ENCODE measurements at places on chromosomes 2 and 18.

DNA sequence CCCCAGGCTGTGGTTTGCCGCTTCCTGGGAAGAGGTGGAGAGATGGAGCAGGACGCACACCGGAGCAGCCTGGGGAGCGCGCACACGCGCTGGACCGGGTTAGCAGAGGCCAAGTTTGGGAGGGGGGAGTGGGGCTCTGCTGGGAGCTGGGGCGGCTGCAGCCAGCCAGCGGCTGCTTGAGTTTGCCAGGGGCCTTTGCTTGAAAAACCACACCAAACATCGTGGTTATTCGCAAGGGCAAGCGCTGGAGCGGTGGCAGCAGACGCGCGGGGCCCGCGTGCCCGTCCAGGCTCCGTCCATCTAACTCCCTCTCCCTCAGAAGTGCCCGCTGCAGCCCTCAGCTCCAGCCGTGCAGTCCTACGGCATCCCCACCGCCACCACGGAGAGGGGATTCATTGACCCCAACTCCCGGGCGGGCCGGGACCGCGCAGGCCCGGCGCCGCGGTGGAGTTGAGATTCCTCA is 4.6 kb downstream of the PTGR3 start:
- DNase-seq: no peak

- no peak for DNase-seq
Observed at GRCh38 chr2:105261061-105261460, 19.5 kb downstream of the GPR45 start.

DNA sequence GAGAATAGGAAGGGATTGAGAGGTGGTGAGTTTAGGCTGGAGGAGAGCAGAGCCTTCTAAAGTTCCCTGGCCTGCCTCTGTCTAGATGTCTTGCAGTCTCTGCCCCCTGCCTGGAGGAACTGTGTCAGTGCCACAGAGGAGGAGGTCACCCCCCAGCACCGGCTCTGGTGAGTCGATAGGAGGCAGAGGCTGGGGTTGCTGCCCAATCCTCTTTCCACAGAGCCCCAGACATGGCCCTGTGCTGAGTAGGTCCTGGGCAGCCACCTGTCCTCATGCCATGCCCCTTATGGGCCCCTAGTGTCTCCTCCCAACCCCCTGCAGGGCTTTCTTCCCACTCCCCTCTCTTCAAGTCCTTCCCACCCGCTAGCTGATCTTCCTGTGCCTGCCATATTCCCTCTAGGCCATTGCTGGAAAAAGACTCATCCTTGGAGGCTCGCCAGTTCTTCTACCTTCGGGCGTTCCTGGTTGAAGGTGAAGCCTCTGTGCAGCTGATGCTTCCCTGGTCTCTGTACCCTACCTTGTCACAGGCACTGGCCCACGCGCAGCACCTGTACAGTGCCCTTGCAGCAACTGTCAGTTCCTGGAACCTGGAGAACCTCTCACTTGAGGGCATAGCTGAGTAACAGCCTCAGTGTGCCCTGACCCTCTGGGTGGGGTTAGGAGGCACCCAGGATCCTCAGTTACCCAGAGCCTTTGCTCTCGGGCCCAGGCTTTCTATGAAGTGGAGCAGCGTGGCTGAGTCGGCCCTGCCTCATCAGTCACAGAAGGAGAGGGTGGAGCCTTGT is 13.2 kb upstream of the SLC4A3 start:
- no peak for DNase-seq

GRCh38 chr2:140975237-140975636 is 1155.6 kb downstream of the LRP1B start:
- no peak for DNase-seq

- no peak for DNase-seq
Observed at GRCh38 chr2:224248944-224249371, 152.9 kb downstream of the FAM124B start.

DNA sequence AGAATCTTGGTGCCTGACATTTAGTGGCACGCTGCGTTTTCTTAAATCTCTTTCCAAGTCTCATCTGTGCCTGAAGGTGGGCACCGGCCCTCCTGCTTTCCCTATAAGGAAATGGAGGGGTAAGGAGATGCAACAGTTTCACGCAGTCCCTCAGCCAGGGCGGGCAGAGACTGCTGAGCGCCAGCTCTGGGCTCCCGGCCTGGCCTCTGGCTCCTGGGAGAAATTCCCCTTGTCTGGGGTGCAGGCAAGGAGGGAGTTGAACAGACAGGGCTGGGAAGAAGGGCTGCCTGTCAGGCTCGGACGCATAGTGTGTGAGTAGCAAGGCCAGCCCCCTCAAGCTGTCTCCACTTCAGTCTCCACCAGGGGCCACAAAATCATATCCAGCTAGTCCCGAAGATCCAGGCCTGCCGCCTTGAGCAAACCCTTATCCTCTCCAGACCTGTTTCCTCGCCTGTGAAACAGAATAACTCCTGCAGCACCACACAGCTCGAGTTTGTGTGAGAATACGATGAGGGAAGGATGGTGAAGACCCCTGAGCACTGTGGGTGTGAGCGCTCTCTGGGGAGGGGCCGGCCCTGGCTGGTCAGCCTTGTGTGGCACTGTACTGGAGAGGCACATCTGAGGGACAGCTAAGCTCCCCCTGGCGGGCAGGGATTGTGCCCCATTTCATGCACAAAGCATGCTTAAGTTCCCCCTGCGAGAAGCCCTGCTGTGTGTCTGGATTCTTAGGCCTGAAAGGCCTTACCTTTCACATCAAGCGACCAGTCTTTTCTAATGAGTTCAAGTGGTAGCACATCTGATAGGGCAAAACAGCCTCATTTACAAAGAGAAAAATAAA is 33.8 kb downstream of the SDC1 start:
- DNase-seq: no peak

DNA sequence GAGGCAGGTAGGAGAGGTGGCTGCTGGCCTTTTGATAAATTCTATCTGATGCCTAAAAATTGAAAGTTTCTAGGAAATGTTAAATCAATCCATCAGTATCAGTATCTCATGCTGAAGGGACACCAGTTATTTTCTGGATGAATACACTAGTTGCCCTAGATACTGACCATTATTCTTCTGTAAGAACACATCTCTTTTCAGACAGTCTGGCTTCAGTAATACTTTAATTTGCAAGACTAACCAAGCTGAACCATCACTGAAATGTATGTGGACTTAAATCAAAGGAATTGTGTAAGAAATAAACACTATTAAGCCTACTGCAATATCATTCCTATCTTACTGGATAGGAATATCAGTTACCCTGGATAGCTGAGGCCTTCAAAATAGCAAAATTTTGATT is 1546.3 kb downstream of the LRP1B start:
- no peak for DNase-seq

GRCh38 chr18:46167971-46168370 is 63.8 kb downstream of the HAUS1 start:
- DNase-seq: no peak

GRCh38 chr18:10928011-10928771 is 221.2 kb downstream of the PIEZO2 start:
- DNase-seq: peak; percentile 51

GRCh38 chr2:26290001-26290400 is 45.3 kb downstream of the HADHB start:
- no peak for DNase-seq

GRCh38 chr2:68391869-68392268 is 26.8 kb downstream of the PLEK start:
- no peak for DNase-seq

GRCh38 chr2:9078405-9078804 is 74.9 kb upstream of the MBOAT2 start:
- no peak for DNase-seq

DNA sequence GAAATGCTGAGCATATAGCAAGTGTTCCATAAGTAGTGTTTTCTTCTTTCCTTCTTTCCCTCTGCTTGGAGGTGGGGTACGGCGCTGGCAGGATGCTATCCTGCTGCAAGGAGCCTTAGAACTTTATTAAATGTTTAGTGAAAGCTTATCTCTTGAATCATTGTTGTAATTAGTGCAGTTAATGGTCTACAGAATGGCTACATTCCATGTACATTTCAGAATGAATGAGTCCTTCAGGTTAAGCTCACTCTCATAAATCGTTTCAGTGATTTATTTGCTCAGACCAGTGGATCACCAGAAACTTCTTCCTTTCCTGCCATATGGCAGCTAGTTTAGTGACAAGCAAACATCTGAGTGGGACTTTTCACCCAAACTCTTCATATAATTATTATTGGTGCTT is 3.3 kb upstream of the YWHAQ start:
- DNase-seq: no peak

DNA sequence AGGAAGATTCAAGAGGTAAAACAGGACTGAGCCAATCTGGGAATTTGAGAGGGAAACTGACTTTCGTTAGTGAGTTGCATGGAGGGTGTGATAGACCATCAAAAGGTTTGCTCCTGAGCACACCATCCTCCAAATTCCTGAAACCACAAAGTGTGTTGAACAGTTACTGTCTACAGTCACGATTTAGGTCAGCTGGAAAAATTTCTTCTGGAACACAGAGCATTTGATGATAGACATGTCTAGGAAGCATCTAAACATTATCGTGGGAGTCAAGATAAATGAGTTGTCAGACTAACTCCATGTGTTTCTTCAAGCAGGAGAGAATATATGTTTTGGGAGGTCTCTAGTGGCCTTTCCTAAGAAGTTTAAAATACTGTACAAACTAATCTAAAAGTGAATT is 449.4 kb upstream of the SLC14A2 start:
- DNase-seq: no peak

DNA sequence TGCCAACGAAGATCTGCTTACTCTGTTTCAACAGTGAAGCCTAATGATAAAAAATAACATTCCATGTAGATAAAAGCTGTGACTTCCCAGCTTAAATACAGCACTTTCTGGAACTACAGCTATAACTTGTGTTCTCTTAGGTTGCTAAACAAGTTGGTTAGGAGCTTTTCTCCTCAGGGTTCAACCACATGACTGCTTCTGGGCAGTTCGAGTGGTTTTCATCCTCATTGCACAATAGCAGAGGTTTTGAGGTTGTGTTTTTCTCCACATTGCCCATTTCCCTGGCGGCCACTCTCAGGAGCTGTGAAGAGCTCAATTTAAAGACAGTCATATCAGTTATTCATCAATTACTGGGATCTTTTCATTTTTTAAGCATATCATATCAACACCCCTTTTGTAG is 102.2 kb upstream of the CYP1B1 start:
- DNase-seq: no peak

DNA sequence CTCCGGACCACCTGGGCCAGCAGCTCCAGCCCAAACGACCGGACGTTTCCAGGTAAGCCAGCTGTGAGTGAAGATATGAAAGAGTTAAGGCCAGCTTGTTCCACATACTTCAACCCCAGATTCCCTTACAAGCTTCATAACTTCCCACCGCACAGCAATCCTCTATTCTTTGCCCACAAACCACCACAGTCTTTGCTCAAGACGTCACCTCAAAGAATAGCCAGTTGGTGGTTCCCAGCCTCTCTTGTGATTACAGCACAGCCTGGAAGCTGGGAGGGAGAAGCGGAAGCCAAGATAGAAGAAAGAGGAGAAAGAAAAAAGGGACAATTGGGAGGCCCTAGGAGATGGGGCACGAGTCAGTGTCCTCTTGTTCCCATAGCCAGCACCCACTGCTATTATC is 70.6 kb downstream of the NRP2 start:
- DNase-seq: no peak

DNA sequence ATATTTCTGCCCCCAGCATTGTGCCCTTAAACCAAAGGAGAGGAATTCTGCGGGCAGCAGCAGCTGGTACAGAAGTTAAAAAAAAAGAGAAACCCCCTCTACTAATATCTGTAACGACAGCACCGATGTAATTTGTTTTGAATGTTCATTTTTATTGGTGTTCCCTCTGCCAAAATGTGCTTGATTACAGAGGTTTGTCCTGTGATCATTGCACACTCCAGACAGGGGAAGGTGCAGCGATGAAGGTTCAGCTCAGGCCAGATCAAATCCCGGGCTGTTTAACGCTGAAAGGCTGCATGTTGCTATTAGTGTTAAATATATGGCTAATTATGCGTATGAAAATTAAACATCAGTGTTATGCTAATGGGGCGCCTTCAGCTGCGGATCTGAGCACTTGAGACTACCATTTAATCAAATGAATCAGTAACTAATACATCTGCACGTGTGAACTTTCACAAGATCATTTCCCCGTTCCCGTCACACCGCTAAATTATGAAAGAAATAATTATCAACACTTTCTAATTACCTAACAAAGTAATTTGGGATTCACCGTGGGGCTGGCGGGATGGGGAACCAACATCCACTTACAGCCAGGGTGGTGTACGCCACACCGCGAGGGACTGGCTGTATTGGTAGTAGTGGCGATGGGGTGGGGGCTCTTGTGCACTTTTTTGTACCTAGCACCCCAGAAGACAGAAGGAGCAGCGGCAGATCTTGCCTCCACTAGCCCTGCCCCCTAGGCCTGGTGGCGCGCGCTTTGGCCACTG is 1.5 kb upstream of the DLX1 start:
- DNase-seq: peak; percentile 31

DNA sequence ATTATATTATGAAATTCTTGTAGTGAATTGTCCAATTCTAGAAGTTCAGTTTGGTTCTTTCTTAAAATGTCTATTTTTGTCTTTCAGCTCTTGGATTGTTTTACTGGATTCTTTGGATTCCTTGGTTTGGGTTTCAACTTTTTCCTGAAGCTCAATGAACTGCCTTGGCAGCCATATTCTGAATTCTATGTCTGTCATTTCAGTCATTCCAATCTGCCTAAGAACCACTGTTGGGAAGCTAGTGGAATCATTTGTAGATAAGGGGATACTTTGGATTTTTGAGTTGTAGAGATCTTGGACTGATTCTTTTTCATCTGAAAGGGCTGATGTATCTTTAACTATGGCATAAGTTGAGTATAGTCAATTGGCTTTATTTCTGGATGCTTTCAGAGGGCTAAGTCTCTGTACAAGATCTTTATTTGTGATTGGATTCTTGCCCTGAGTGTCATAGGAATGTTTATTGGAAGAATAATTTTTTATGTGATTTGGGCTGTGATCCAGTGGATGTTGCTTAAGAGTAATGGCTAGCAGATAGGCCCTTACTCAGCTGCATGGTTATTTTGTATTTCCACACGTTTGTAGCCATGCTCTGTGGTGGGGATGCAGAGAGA is 42.3 kb downstream of the SERPINB7 start:
- DNase-seq: no peak

DNA sequence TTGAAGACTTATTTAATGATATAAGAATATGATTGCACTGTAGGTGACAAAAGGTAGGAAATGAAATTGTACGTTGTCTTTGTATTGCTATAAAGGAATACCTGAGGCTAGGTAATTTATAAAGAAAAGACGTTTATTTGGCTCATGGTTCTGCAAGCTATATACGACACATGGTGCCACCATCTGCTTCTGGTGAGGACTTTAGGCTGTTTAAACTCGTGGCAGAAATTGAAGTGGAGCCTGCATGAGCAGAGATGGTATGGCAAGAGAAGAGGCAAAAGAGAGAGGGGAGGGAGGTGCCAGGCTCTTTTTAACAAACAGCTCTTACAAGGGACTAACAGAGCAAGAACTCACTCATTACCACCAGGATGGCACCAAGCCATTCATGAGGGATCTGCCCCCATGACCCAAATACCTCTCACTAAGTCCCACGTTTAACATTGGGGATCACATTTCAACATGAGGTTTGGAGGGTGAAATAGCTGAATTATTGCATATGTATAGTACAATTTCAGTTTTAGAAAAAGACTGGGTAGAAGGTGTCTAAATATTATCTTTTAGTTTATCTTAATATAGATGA is 86.8 kb downstream of the GULP1 start:
- no peak for DNase-seq

All from right hindlimb (tissue), 1 donor.